ENCODE measurements at places on chromosomes 16 and 17.

DNA sequence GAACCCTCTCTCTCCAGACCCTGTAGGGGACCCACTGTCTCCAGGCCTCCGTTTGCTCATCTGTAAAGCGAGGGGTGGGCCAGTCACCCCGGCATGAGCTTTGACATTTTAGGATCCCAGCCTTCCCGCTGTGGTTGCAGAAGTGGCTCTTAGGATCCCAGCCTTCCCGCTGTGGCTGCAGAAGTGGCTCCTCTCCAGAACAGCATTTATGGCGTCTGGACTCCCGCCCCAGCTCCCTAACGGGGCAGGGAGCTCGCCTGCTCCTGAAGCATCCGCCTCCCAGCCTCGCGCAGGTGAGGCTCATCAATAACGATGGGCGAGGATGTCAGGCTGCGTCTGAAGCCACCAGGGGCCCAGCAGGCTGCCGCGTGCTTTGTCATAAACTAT, 222.3 kb upstream of the TNRC6C start:
- DNase-seq = peak; percentile 24

GRCh38 chr17:32806646-32807045, 70.3 kb downstream of the MYO1D start:
- no peak for DNase-seq

GRCh38 chr17:6303664-6304063, 131.3 kb downstream of the AIPL1 start:
- DNase-seq = no peak

GRCh38 chr16:11104168-11105037, 151.6 kb downstream of the SOCS1 start:
- DNase-seq = no peak

- DNase-seq = no peak
Measured at GRCh38 chr16:24367186-24367710, 111.1 kb downstream of the CACNG3 start.

- DNase-seq = no peak
Measured at GRCh38 chr16:68249371-68249770, 4.2 kb downstream of the PLA2G15 start.

- DNase-seq = no peak
Measured at GRCh38 chr16:82845116-82845515, 218.3 kb downstream of the CDH13 start.

DNA sequence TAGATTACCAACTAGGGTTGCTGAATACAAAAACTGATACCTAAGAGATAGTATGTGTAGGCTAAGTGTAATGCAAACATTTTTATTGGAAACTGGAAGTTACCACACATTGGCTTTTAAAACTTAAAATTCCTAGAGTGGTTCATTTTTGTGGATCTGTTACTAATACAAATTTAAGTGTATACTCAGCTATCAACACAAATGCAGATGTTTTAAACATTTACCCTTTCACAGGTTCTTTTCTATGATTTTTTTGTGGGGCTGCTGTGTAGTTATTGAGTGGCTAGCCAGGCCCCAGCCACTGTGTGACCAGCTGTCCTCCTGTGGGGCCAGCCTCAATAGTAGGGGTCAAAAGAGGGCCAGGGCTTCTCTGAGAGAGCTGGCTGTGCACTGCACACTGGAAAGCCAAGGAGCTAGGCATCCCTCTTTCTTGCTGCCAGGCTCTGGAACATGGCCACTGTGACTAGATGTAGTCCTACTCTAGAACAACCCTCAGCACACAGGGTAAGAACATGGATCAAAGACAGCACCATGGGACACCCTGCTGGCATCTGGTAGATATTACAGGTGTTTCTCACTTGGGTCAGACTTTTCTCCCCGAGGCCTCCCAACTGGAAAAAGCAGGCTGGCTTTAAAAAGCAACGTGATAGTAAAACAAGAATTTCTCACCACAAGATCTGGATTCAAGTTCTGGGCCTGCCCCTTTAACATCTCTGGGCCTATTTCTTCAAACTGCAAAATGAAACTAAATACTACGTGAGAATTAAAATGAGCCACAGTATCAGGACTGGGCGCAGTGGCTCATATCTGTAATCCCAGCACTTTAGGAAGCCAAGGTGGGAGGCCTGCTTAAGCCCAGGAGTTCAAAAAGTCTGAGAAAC, 7.3 kb upstream of the VEZF1 start:
- DNase-seq = peak; percentile 59

GRCh38 chr17:37725021-37725595, 19.8 kb downstream of the HNF1B start:
- no peak for DNase-seq

- no peak for DNase-seq
Measured at GRCh38 chr17:78433013-78433727, 54.7 kb downstream of the PGS1 start.

DNA sequence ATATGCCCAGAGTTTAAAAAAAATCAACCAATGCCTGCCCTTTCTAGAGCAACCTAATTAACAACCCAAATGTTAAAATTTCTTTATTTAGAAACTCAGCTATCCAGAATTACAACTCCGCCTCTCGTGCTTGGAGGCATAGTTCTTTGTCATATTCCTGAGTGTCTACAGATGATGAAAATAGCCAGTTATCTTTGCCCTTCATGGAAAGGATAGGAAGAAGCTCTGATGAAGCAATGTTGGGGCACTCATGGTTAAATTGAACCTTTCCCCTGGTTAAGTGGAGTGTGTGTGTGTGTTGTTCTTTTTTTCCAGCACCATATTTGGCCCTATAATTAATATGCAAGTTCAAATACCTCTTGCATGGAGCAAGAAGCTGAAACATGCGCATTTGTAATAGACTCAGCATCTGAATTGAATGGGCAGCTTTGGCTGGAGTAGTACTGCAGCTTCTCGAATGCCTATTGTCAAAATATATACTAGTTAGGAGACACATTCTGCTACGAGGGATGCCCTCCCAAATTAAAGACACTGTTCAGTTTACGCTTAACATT, 506.2 kb downstream of the WWOX start:
- no peak for DNase-seq

DNA sequence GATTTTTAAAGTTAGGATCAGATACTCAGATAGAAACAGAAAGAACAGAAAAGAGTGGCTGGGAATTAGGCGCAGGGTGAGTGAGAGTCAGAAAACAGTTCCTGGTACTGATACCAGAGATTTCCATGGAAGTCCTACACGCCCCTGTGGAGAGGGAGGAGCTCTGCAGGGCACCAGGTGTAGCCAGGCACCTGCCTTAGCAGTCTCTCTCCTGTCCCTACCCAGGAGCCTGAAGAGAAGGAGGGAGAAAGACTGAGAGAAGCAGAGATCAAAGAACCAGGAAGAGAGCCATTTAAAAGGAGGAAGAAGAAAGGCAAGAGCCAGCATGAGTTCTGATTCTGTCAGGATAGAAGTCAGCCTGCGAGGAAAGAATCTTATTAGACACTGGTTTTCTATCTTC, 65.0 kb downstream of the CBLN1 start:
- DNase-seq = no peak

DNA sequence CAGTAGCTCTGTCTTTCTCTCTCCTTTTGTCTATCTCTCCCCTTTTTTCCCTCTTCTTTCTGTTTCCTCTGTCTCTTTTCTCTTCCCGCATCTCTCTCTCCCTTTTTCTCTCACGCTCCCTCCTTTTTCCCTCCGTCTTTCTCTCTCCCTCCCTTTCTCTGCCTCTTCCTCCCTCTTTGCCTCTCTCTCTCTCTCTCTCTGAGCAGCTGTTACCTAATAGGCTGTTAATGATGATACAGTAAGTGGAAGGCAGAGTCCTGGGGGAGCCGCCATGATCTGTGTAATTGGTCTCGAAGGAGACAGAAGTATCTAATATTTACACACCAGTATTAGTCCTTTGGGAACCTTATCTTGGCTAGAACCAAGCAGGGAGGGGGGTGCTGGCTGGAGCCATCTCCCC, 136.1 kb upstream of the CIBAR2 start:
- DNase-seq = no peak

All from breast epithelium (tissue), 4 donors.